ENCODE measurements at places on chromosomes 5 and 9.
A peak's percentile ranks its signal among the peaks of the same experiment; 100 is the strongest.

DNA sequence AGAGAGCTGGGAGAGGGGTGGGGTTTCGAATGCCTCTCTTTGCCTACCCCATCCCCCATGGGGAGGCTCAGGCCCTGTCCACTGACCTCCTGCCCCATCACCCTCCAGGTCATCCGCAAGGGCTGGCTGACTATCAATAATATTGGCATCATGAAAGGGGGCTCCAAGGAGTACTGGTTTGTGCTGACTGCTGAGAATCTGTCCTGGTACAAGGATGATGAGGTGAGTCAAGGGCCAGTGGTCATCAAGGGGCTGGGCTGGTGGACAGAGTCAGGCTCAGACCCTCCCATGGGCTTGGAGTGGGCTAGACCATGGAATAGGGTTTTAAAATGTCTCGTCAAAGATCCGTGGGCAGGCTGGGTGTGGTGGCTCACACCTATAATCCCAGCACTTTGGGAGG lies 33.7 kb downstream of the GOLGA2 start:
- DNase-seq, result no peak

- peak; percentile 53 for DNase-seq
These were observed 360.2 kb upstream of the GRIA1 start for GRCh38 chr5:153130296-153130695.

DNA sequence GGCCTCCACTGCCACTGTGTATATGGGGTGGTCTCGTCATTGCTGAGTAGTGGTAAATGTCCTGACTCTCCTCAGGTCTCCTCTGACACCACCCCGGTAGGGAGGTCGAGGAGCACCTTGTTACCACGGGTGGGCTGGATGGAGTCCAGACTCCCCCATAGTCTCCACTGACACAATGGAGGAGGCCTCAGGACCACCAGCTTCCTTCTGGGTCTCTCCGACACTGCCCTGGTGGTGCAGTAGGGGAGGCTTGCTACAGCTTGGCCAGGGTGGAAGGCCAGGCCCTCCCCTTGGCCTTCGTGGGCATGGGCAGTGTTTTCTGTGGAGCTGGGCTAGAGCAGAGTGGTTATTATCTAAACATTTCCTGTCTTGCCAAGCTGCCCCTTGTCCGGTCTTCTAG lies 15.4 kb upstream of the SH3PXD2B start:
- no peak for DNase-seq

- no peak for DNase-seq
These were observed 71.3 kb upstream of the RAPGEF6 start for GRCh38 chr5:131706281-131706680.

GRCh38 chr9:94779031-94779430 lies 52.5 kb downstream of the AOPEP start:
- DNase-seq, result peak; percentile 48

DNA sequence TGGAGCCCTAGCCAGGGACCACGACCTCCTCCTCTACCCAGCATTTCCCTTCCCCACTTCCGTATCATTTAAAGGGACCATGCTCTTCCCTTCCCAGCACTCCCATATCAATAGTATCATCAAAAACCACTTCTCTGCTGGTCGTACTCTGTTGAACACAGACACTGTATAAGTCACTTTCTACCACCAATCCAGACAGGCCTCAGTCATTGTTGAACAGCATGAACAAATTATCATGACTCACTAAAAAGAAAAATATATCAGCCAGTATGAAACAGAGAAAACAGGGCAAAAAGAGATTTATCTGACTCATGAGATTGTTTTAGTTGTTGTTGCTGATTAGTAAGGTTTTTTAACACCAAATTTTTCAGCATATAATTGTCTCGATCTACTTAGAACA lies 89.8 kb downstream of the CDKN2A start:
- DNase-seq, result no peak

DNA sequence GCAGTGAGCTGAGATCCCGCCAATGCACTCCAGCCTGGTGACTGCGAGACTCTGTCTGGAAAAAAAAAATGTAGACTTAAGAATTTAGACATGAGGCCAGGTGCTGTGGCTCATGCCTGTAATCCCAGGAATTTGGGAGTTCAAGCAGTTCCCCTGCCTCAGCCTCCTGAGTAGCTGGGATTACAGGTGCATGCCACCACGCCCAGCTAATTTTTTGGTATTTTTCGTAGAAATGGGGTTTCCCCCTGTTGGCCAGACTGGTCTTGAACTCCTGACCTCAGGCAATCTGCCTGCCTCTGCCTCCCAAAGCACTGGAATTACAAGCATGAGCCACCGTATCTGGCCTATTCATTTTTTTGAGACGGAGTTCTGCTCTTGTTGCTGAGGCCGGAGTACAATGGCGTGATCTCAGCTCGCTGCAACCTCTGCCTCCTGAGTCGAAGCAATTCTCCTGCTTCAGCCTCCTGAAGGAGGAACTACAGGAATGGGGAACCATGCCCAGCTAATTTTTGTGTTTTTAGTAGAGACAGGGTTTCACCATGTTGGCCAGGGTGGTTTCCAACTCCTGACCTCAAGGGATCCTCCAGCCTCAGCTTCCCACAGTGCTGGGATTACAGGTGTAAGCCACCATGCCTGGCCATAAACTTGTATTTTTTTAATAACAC lies 14.0 kb downstream of the DDX46 start:
- DNase-seq, result no peak

DNA sequence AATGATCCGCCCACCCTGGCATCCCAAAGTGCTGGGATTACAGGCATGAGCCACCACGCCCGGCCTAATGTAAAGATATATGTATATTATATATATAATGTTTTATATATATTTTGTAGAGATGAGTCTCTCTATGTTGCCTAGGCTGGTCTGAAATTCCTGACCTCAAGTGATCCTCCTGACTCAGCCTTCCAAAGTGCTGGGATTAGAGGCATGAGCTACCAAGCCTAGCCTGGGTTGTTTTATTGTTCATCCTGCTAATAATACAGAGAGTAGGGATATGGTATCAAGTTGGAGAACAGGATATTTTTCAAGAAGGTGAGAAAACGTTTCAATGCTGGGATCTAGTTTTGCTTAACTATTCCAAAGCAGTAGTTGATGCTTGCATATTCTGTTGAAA lies 2.9 kb downstream of the SEC24A start:
- DNase-seq, result no peak

DNA sequence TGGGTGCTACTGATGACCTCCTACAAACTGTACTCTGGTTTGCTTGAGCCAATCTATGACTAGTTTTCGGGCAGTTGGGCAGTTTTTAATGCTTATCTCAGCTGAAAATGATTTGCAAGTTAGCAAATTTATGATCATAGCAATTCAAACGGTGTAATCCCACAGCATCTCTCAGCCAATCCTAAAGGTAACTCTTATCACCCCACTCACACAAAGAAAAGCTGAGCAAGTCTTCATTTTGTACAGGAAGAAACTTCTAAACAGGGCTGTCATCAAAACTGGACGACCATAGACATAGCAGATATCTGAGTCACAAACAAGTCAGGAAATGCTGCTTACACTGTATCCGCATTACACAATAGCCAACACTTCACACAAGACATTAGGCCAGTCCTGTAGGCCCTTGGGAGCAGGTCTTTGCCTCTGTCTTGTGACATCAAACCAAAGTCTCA lies 2.6 kb upstream of the ENC1 start:
- DNase-seq, result no peak

GRCh38 chr9:35766997-35767396 lies 12.9 kb upstream of the MSMP start:
- DNase-seq, result no peak

DNA sequence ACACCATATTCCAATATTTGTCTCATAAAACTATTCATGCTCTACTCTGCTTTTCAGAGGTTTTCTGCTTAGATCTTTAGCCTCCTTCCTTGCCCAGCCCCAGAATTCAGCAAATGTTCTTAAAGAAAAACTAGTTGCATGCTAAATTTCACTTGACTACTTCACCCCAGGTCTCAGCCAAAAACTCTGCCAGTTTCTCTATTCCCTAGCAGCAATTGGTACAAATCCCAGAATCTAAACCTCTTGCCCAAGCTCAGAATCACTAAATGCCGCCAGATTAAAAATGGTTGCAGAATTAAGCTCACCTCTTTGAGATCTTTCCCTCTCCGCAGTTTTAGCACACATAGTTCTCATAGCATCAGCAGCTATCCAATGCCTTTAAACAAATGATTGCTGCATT lies 331.2 kb upstream of the SMARCA2 start:
- no peak for DNase-seq

- no peak for DNase-seq
These were observed 48.4 kb upstream of the ISOC1 start for GRCh38 chr5:129046151-129046550.

- DNase-seq, result no peak
These were observed 27.2 kb downstream of the PTPDC1 start for GRCh38 chr9:94111446-94111845.

DNA sequence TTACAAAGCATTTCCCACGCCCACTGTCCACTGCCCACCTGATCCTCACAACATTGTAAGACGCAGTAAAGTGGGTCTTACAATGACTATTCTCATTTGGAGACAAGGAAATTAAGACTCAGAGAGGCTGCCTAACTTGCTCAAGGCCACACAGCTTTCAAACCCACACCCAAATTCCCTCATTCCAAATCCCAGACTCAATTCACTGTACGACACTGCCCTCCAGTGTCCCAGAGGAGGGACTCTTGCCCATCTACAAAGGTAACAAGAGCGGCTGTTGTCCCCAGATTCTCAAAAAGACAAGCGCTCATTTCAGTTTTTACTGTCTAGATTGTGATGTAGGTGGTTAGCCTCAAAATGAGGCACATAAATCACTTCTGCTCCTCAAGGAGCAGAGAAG lies 184.6 kb downstream of the ACTL7B start:
- peak; percentile 46 for DNase-seq

GRCh38 chr9:512555-513272 lies 298.0 kb downstream of the DOCK8 start:
- DNase-seq, result no peak

- no peak for DNase-seq
These were observed 288.3 kb downstream of the SLF1 start for GRCh38 chr5:94906750-94907149.

DNA sequence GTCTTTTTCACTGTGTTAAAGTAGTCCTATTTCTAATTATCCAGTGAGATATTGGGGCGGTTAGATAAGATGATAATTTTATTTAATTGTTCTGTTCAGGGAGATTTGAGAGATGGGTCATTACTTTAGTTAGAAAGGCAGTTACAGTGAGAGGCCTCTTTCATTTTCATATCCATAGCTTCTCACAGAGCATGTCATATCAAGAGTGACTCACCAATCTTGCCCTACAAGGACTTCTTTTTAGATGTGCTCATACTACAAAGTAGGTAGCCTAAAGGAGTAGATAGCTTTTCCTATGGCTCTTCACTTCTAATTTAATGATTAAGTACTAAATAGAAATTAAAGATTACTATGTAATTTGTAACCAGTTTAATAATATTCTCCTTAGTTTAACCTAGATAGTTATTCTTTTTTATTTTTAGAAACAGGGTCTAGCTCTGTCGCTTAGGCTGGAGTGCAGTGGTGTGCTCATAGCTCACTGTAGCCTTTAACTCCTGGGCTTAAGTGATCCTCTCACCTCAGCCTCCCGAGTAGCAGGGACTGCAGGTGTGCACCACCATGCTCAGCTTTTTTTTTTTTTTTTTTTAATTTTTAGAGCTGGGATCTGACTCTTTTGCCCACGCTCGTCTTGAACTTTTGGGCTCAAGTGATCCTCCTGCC lies 71.0 kb downstream of the FER start:
- DNase-seq, result no peak

DNA sequence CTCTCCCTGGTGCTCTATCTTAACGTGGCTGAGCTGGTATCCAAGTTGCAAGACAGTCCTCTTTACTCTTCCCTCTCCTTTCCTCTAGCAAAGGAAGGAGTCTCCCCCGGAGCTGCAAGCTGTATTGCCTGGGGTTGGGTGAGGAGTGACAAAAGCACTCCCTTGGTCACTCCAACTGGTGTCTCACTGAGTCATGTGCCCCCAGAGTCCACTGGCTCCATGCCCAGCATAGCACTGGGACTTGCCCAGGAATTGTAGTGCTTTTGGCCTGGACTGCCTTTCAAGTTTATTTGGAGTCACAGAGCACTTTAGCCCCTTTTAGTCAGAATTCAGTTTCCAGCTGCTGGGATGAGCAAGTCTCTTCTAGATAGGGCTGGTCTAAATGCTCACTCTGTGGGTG lies 82.6 kb upstream of the FST start:
- no peak for DNase-seq

GRCh38 chr5:149309354-149309753 lies 35.9 kb upstream of the GRPEL2 start:
- no peak for DNase-seq

- no peak for DNase-seq
These were observed 3.0 kb downstream of the ECSCR start for GRCh38 chr5:139459451-139459934.

DNA sequence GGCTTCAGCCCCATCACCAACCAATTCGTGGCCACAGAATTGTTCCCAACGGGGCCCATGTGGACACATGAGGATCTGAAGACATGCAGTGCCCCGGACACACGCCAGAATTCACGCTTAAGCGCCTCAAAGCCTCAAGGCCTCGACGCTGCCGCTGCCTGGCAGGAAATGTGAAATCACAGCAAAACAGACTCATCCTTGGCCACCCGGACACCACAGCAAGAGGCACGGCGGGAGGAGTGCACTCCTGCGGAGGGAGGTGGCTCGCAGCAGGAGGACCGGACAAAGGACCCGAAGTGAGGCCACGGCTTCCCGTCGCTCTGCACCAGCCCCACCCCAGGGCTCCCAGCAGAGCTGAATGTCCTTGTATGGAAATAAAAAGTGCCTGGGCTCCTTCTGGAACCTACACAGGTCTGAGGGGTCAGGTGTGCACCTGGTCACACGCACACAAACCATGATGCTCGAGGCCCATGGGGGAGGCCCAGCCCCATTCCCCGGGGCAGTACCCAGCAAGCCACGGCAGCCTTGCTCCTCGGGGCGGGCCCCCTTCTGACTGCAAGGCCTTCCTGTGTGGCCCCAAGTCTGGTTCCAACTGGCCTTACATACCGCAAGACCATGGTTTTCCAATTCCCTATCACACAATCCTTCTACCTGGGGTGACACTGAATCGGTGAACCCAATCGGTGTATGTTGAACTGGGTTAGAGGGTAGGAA lies 10.0 kb downstream of the SEC16A start:
- DNase-seq, result no peak

DNA sequence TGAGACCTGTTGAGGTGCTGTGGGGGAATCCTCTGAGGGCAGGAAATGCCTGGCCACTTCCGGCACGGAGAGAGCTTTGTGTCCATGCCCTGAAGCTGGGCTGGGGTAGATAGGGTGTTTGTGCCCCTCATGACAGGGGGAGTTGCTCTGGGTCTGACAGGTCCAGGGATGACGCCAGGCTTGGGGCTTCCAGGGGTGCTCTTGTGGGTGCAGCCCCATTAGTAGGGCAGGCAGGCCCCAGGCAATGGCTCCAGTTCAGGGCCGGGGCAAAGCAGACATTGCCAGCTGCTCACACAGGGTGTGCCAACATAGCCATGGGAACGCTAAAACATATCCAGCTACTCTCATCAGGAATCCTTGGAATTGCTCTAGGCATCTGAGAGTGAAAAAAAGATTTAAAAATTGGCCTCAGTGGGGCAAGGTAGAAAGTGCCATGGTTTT lies 21.1 kb downstream of the PITX1 start:
- DNase-seq, result no peak

Data from NCI-H82 (cell line).